Stimulated activated CD8-positive, alpha-beta memory T cell treated with anti-CD3 and anti-CD28 coated beads, Interleukin-4, amount 100 ng/mL, for 4 hours (primary cell): ENCODE measurements at places on chromosomes 7 and 10.

- DNase-seq, result no peak
Observed at GRCh38 chr10:60846173-60846572, 67.9 kb downstream of the CDK1 start.

- DNase-seq, result no peak
Observed at GRCh38 chr7:106421181-106421762, 136.5 kb upstream of the NAMPT start.

DNA sequence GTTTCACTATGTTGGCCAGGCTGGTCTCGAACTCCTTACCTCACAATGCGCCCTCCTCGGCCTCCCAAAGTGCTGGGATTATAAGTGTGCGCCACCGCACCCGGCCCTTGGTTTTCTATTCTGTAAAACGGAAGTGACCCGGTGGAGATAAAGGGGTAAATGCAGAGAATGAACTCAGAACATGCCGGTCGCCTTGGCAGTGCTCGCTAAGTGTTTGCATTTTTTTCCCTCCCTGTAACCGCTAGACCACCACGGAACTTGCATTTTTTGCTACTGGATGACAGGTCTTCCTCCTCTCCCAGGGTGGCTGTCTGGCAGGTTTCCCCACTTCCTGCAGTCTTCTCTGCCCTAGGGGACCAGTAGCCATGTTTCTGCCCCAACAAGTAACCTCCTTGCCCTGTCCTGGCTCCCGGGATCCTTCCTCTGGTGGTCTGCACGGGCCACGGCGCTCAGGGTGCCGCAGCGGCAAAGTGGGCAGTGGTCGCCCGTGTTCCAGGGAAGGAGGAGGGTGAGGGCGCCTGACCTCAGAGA lies 18.8 kb upstream of the GNA12 start:
- no peak for DNase-seq

- no peak for DNase-seq
Observed at GRCh38 chr10:47357131-47357582, 9.0 kb downstream of the RBP3 start.

DNA sequence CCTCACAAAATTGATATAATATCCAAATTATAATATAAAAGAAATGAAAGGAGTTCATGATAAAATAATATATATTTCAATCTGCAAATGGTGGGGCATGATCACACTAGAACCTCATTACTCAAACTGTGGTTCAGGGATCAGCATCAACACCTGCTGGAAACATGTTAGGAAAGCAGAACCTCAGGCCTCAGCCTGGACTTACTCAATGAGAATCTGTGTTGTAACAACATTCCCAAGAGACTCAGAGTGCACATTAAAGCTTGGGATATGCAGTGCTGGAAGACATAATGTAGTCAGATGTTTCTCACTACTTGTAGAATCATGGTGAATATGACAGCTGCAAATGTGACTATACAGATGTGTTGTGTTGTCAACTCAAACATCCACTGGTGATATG lies 81.7 kb upstream of the ITPRID1 start:
- no peak for DNase-seq

- DNase-seq, result no peak
Observed at GRCh38 chr10:122984708-122985107, 4.5 kb downstream of the PSTK start.

DNA sequence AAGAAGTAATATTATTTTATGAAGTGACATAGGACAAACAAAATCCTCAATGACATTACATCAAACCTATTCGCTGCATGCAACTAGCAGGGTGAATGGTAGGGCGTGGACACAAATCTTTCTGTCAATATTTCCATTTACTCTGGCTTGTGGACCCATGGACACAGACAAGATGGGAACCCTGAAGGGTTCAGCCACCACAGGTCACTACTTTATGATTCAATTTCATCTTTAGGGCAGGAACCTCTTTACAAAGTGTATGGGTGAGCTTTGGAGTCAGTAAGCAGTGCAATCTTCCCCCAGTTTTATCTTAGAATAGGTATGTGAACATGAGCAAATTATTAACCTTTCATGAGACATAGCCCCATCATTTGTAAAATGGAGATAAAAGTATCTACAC lies 982.4 kb upstream of the LRRTM3 start:
- no peak for DNase-seq

- no peak for DNase-seq
Observed at GRCh38 chr7:20796500-20796899, 9.8 kb upstream of the SP8 start.

- DNase-seq, result no peak
Observed at GRCh38 chr7:158733775-158734494, 29.3 kb upstream of the NCAPG2 start.

DNA sequence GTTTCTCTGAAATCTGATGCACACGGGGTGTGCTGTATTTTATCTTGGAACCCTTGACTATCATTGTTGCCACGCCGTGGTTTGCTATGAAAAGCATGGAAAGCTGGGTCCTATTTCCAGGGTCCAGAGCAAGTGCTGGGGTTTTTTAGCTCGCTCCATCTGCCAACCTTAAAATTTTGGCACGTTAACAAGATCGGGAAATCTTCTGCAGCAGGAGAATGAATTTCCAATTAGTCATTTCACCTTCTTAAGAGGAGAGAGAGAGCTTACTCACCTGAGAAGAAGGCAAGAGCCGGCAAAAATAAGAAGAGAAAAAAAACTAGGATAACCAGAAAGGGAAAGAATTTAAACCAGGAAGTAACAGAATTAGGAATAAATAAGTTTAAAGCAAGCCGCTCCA lies 223.6 kb upstream of the CELF2 start:
- DNase-seq, result no peak

DNA sequence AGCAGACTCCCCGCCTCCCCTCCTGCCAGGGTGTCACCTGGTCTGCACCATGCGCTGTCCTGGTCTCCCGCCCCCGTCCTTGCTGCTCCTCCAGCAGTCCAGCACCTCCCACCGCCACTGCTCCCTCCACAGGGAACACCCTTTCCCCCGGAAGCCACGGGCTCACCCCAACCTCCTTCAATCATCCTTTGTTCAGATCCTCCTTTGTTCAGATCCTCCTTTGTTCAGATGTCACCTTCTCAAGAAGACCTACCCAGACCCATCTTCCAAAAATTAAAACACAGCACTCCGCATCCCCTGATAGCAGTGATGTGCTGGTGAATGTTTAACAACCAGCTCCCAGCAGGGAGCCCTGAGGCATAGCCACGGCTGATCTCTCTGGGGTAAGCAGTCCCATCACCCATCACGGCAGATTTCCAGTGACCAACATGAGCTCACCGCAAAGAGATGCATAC lies 237.7 kb downstream of the USP6NL start:
- no peak for DNase-seq

DNA sequence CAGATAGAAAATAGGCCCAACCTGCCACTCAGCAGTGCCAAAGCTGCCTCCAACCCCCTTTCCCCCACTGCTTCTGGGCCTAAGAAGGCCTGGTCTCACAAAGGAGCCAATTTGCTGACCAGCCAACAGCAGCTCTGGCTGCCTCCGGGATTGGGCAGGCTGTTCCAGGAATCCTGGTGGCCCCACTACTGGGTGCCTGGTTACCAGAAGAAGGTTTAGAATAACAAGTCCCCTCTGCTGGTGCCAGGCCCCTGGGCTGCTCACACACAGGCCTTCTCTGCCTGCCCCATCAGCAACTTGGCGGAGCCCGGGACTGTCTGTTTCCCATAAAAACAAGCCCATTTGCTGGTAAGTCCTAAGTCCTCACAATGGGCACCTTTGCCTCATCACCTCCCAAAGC lies 1.2 kb downstream of the PHKG1 start:
- no peak for DNase-seq

GRCh38 chr7:111682588-111683340 lies 120.5 kb upstream of the IMMP2L start:
- DNase-seq, result no peak

- no peak for DNase-seq
Observed at GRCh38 chr7:75955331-75955955, 39.0 kb downstream of the TMEM120A start.

GRCh38 chr10:117556356-117556755 lies 13.8 kb downstream of the EMX2 start:
- no peak for DNase-seq

DNA sequence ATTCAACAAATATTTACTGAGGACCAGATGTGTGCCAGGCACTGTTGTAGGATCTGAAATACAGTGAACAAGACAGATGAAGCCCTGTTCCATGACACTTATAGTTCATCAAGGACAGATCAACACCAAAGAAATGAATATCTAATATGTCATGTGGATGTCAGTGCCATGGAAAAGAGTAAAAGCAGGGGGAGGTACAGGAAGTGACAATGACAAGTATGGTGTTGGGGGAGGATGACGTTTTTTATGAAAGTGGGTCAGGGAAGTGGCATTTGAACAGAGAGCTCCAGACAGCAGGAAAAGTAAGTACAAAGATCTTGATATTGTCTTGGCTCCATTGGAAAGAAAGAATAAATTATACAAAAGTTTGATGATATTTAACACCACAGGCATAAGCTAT lies 7.0 kb upstream of the SFMBT2 start:
- no peak for DNase-seq

- no peak for DNase-seq
Observed at GRCh38 chr7:43531700-43532099, 51.2 kb upstream of the STK17A start.

DNA sequence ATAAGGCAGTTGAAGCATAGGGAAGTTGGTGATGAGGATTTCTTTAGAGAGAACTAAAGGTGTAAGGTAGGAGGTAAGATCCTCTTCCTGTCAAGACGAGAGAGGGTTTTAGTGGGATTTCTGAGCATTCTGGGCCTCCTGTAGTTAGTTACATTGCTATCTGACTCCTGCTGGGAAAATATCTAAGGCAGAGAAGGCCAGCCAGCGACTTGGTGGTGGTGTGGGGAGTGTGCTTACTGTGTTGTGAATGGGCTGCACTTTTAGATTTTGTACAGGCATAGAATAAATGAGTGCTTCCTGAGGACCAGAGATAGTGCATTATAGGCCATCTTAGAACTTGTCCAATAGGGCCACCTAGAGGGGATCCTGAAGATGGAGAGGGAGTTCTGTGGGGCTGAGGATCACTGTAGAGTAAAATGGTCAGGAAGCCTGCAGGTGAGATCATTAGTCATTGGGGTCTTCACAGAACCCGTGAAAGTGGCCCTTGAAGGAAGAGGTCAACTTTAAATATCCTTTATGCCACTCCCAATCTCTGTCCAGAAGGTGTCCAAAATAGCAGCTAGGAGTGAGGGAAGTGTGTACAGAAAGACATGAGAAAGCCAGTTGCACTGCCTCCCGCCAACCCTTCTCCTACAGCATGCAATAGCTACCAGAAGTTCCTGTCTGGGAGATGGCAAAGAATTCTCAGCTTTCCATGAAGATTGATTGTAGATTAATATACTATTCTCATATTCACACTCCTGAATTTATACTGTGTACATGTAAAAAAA lies 266.6 kb downstream of the POLR1F start:
- no peak for DNase-seq

DNA sequence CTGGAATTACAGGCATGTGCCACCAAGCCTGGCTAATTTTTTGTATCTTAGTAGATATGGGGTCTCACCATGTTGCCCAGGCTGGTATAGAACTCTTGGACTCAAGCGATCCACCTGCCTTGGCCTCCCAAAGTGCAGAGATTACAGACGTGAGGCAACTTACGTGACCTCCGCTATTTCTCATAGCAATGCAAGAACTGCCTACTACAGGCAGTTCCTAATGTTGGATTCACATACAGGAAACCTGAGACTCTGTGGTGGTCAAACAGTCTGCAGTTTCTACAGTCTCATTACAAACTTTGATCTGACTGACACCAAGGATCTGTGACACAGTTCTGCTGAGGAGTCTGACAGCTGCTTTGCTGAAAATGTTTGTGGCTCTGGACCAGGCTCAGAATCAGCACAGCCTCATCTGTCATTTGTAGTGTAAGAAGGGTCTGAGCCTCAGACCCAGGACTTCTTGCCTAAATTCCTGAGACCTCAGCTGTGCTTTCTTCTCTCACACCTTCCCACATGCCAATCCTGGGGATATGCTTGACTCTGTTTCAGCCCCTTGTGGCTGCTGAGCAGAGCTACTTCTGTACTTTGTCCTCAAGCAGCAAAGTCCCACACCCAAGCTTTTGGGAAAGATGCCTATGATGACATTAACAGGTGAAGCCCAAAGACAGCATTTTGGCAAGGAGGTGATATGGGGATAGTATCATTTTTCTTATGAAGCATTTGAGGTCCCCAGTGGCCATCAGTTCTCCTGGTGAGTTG lies 48.0 kb upstream of the CYP2C9 start:
- no peak for DNase-seq

GRCh38 chr10:13184730-13185514 lies 23.6 kb downstream of the MCM10 start:
- DNase-seq, result no peak

DNA sequence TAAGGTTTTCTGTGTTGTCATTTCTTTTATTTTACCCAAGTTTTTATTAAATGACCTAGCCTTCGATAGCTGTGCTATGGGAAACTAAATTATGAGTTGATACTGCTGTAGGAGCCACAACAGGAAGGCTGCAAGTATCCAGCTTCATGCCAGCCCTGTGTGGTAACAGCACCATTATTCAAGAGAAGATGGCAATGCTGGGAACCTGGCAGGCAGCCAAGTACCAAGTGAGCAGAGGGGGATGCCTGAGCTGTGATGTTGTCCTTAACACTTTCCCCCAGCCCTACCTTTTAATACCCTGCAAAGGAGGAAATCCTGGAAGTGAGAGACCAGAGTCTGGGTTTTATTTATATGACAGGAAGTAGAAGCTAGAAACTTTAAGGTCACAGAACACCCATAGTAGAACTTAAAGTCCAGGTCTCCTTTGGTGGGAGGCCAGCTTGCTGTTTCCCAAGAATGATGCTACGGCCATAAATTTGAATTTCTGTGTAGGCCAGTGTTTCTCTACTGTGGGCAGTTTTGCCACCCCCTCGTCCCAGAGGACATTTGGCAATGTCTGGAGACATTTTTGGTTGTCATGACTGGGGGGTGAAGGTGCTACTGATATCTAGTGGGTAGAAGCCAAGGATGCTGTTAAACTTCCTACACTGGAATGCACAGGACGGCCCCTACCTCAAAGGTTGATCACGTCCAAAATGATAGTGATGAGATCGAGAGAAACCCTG lies 9.2 kb upstream of the ATXN7L1 start:
- DNase-seq, result no peak

DNA sequence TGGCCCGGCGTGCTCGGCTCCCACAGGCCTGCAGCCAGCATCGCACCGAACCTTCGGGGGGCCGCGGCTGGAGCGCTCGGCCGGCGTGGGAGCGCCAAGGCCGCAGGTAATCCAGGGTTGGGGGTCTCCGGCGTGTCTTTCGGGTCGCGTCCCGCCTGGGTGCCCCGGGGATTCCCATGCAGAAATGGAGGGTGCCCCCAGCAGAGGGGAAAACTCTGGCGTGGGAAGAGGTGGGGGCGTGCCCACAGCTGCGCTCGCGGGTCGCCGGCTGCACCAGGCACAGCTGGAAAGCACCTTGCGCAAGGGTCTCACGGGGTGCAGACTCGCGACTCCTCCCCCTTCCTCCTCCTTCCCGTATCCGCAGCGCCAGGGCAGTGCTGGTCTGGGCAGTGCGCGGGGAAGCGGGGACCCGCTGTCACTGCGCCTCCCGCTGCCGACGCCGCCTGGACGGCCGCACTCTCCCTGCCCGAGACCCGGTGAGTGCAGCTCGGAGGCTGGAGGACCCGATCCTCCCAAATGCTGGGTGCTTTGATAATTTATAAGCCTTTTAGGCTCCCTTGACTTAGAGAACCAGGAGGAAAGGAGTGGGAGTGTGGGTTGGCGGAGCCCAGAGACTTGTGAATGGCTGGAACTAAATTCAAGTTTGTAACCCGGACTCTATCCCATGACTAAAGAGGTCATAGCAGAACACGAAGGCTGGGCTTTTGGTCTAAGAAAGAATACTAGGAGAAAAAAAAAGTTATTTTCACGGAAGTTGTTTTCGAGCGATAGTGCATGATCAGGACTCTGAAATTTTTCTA lies 489 bp downstream of the MAP3K8 start:
- no peak for DNase-seq

GRCh38 chr7:39356172-39356925 lies 209.9 kb upstream of the YAE1 start:
- no peak for DNase-seq
